ENCODE measurements at places on chromosomes 3 and 15.

DNA sequence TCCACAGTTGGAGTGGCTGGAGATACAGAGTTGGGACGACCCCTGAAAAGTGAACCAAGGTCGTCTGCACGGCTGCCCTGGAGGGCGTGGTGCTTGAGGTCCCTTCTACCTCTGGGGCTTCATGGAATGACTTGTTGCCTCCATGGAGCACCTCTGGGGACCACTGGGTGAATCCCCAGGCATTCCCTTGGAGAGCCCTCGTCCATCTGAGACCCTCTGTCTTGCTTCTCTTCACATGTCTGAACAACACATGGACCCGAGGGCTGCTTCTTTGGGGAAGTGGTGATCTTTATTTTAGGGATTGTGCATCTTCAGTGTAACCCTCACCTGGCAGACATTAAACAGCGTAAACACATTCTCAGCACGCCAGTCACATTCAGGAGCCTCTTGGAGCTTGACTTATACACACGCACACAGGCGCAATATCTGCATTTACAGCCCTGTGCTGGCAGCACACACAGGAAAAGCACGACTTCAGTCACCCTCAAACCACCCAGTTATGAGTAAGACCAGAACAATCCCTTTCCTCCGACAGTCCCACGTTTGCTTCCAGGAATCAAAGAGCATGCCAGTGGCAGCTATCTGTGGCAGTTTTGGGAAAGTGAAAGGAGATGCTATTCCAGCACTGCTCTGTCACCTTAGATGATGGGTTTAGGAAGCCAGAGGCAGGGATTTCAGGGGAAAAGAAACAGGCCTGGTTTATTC lies 12.6 kb downstream of the FAM107A start:
- no peak for DNase-seq

DNA sequence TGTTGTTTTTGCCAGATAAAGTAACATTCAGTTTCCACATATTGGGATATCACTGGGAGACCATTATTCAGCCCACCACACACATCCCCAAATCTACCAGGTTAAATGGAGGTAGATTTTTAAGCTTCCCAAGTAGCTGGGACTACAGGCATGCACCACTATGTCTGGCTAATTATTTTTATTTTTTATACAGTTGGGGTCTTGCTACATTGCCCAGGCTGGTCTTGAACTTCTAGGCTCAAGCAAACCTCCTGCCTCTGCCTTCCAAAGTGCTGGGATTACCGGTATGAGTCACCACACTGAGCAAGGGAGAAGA lies 96.6 kb upstream of the CHD2 start:
- DNase-seq: no peak

DNA sequence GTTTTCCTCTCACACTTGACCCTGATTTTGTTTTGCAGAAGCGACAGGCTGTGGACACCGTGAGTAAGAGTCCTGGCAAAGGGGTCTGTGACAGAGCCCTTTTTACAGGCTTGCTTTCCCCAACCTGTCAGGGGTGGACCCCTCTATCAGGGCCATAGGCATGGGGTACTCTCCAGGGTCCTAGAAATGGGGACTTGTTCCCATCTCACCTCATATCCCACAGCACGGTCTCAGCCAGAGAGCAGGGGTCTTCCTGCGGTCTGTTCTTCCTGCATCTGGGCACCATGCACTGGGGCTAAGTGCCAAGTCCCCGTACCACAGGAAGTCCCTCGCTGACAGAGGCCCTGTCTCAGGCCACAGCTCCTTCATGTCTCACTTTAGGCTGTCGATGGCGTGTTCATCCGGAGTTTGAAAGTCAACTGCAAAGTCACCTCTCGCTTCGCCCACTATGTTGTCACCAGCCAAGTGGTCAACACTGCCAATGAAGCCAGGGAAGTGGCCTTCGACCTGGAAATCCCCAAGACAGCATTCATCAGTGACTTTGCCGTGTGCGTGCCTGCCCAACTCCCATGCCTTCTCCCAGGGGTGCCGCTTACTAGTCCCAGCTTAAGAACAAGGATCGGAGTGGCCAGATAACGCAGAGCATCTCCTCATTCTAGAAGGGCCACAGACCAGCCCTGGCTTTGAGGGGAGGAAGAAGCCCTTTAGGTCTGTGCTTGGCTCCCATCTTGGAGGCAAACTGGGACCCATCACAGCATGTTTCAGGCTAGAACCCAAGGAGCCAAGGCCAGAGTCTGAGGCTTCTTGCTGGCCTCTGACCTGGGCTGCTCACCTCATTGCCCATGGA lies 783 bp downstream of the ITIH1 start:
- DNase-seq: no peak

GRCh38 chr3:81643721-81644120 lies 117.7 kb downstream of the GBE1 start:
- peak; percentile 3 for DNase-seq

- no peak for DNase-seq
Observed at GRCh38 chr15:31254431-31255175, 72.0 kb upstream of the KLF13 start.

- DNase-seq: no peak
Observed at GRCh38 chr15:98953000-98953787, 54.4 kb downstream of the PGPEP1L start.

- peak; percentile 60 for DNase-seq
Observed at GRCh38 chr3:40308725-40309417, 636 bp upstream of the EIF1B start.

DNA sequence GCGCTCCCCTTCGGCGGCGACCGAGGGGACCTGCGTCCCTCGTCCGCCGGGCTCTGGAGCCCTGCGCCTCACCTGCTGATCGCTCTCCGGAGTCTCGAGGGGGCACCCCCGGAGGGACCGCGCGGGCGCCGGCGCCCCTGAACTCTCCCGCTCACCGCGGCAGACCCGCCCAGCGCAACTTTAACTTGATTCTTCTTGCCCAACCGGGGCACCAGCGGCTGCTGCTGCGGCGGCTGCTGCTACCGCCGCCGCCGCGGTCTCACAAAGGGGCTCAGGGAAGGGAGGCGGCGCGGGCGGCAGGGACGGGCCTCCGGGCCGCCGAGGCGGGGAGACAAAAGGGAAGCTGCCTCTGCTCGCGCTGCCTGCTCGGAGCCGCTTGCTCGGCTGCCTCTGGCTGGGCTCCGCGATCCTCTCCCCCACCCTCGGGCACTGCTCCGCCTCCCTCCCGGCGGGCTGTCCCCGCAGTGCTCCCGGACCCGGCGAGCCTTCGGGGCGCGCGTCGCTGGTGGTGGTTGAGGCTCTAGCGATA lies at the start of gene PPM1L:
Gene PPM1L (plus strand): TSS at position 456 of the 529 bp plus-strand sequence.
- DNase-seq: peak; percentile 32

DNA sequence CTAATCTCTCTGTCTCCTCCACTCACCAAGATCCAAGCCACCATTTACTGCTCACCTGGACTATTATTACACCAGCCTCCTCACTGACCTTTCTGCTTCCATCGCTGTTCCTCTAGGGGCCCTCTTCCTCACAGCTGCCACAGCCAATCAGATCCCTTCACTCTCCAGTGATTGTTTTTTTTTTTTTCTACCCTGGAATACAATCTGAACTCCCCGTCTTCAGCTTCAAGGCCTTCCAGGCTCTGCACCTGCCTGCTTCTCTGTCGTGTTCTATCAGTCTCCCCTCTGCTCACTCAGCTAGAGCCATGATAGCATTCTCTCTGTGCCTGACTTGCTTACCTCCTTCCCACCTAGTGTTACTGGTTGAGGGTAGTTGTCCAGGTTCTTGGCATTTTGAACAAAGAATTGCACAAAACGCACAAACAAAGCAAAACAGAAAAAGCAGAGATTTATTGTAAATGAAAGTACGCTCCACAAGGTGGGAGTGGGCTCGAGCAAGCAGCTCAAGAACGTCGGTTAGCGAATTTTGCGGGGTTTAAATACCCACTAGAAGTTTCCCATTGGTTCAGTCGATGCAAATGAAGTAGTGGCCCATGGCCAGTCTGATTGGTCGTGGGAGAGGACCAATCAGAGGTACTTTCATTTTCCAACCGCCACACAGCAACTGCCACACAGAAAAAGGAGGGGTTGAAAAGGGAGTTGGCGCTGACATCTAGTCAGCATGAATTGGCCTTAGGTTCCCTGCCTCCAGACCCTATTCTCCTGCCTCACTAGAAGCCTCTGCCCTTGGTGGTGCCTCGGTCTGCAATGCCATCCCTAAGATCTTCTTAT lies 188.9 kb downstream of the TLE3 start:
- DNase-seq: no peak

DNA sequence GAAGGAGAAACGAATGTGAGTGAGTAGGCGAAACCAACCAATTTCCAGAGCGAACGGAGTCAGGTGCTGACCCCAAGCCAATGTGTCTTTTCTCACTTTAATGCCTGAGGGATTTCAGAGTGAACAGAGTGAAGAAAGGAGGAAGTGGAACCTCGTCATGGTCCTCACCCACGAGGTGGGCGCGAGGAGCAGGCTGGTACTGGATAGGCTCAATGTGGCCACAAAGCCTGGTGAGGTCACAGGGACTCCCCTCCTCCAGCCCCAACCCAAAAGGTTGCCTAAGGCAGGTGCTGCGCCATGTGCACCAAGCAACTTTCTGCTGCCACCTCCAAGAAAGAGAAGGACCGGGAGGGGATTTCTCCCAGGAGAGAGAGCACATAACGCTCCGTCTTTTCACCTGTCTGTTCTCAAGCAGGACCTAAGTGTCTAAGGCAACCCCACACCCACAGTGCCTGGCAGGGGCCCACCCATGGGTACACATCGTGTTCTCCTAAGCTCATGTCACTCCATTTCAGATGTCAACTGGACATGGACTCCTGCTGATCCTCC lies 3.8 kb downstream of the NRROS start:
- DNase-seq: no peak

DNA sequence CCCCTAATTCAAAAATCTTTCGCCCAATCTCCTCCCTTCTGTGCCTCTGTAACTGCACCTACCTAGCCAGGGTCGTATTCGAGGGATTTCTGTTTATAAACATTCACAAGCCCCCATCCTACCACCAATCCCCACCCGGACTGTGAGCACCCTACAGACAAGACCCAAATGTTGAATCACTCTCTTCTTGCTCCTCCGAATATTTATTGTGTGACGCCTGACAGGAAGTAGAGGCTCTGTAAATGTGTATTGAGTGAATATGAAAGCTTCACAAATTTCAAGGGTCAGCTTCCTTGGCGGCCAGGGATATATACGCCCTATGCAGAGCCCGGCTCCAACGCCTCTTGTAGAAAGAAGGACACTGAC lies 1.6 kb downstream of the BDH1 start:
- no peak for DNase-seq

GRCh38 chr3:159928666-159929065 lies 60.0 kb upstream of the IL12A start:
- DNase-seq: no peak

- DNase-seq: no peak
Observed at GRCh38 chr3:126781889-126782491, 78.0 kb downstream of the CHCHD6 start.

- DNase-seq: peak; percentile 64
Observed at GRCh38 chr3:48634661-48635221, 520 bp downstream of the SLC26A6 start.

DNA sequence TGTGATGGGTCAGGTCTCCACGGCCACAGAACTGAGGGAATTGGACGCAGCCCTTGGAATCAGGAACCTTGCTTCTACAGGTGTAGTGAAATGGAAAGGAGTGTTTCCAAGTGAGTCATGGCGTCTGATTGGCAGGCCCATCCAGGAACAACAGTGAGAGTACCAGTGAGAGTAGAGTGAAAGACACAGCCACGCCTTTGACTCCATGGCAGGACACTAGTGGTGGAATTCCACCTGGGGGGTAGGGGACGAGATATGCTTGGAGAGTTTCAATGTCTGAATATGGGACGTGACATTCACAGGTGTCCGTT lies 3.0 kb upstream of the SLC28A1 start:
- DNase-seq: no peak

GRCh38 chr3:15171096-15171495 lies 35.0 kb upstream of the CAPN7 start:
- peak; percentile 24 for DNase-seq

GRCh38 chr15:84666373-84666772 lies 8.4 kb upstream of the NMB start:
- DNase-seq: no peak

- DNase-seq: no peak
Observed at GRCh38 chr3:134772591-134772990, 22.5 kb upstream of the EPHB1 start.

- no peak for DNase-seq
Observed at GRCh38 chr3:155339052-155339451, 45.6 kb upstream of the STRIT1 start.

DNA sequence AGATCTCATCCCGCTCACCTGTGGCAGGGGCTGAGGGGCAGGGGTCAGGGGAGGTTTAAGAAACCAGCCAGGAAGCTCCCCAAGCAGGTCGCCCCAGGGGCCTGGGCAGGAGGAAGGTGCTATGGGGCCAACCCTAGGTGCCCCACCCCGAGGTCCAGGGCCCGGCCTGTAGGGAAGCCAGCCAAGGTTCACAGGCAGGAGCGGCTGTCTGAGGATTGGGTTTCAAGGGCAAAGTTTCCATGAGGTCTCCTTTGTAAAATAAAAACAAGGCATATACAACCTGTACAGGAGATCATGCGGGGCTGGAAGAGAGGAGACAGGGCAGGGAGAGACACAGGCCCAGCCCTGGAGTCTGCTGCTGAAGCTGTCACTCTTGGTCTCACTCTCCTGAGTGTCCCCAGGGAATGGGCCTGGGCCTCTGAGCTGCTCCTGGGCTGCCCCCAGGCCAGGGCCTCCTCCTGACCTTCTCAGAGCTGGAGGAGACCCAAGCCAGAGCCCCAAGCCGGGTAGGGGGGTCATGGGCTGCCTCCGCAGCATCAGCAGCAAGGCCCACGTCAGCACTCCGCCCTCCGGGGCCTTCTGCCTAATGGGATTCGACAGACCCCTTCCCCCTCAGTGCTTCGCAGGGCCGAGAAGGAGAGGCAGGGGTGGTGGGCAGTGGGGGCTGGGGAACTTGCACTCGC lies 5.5 kb downstream of the CPLX3 start:
- DNase-seq: no peak

DNA sequence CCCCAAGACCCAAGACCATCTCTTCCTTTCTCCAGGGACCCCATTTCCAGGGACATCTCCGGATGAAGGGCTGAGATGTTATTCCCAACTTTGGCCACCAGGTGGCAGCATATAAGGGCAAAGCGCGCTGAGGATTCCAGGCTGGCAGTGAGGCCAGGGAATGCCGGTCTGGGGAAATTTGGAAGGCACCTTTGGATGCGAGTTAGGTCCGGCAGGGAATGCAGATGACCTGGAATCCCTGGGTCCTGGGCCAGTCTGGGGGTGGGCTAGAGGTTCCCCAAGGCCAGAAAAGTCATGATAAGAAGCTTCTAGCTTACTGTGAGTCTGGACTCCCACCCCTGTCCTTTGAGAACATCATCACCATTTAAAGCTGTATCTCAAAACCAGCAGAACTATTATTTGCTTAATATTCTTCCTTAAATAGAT lies 1.6 kb upstream of the CHST13 start:
- DNase-seq: no peak

GRCh38 chr3:167798443-167798842 lies 62.9 kb downstream of the SERPINI1 start:
- DNase-seq: no peak

DNA sequence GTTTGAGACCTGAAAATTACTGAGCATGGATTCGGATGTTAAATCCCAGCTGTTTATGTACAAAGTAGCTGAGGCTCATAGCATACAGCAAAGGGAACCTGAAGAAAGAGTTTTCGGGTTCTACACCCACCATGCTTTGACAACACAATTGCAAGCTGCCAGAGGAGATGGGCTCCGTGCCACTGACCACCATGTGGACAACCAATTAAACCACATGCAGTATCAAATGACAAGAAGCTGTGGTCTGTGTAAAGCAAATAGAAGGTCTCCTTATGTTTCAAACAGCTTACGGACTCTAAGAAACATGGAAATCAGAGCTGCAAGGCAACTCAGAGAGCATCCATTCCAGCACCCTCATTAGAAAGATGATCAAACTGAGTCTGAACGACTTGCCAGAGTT lies 12.9 kb downstream of the GABRB3 start:
- DNase-seq: no peak
